ENCODE measurements at places on chromosomes 6 and 20. TPM values are rescaled to one million over a fixed set of nuclear protein-coding genes. Genes with fewer than 3 reads are reported as not detected.

ZNF165 gene
- total RNA-seq: 1.2 TPM

TFAP2C gene
- not detected for total RNA-seq

PNPLA1 gene
- not detected for total RNA-seq

LKAAEAR1 gene
- total RNA-seq: not detected

SLC32A1 gene
- not detected for total RNA-seq

OXT gene
- total RNA-seq: 1.8 TPM

DNAH8 gene
- total RNA-seq: not detected

EYS gene
- not detected for total RNA-seq

SRC gene
- 6.0 TPM for total RNA-seq

PPIL6 gene
- 0.27 TPM for total RNA-seq

- H3K4me1 ChIP-seq: no peaks in the 10 kb centered on the region
- H3K27me3 ChIP-seq: no peaks in the 10 kb centered on the region
- no peak overlapping the region for H3K4me3 ChIP-seq
Observed at GRCh38 chr6:8336406-8337057, 98.8 kb downstream of the SLC35B3 start.

- no peak for DNase-seq
- no peaks in the 10 kb centered on the region for H3K36me3 ChIP-seq
- peak overlapping the region; percentile 99 for H3K4me3 ChIP-seq
- peaks cover 23% of the 10 kb centered on the region for H3K4me1 ChIP-seq
- no peaks in the 10 kb centered on the region for H3K27me3 ChIP-seq
Observed at GRCh38 chr20:63980317-63980805, 571 bp upstream of the PRPF6 start.

- DNase-seq: no peak
- peaks cover 22% of the 10 kb centered on the region for H3K4me1 ChIP-seq
- H3K4me3 ChIP-seq: no peak overlapping the region
- H3K27me3 ChIP-seq: no peaks in the 10 kb centered on the region
- no peaks in the 10 kb centered on the region for H3K36me3 ChIP-seq
Observed at GRCh38 chr6:360349-360748, 31.2 kb upstream of the IRF4 start.

DNA sequence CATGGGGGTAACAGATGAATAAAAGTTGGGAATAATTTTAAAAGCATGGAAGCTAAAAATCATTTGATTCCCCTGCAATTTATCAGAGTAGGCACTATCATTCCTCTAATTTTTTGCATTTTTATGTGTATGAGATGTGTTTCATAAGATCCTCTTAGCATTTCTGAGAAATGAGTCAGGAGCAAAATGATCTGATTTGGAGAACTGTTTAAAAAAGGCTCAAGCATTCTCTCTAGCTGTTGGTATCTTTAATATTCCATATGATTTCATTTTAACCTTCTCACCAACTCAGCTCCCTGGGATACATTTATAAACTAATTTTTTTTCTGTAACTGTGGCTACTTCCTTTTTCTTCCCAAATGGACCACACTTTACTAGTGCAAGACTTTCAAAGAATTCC is 60.9 kb downstream of the MCHR2 start:
- no peak for DNase-seq
- no peaks in the 10 kb centered on the region for H3K27me3 ChIP-seq
- no peaks in the 10 kb centered on the region for H3K4me1 ChIP-seq
- no peak overlapping the region for H3K4me3 ChIP-seq

GRCh38 chr6:49453221-49453620 is 9.8 kb downstream of the MMUT start:
- H3K36me3 ChIP-seq: peaks cover 41% of the 10 kb centered on the region
- H3K4me3 ChIP-seq: no peak overlapping the region
- peaks cover 14% of the 10 kb centered on the region for H3K4me1 ChIP-seq
- H3K27me3 ChIP-seq: no peaks in the 10 kb centered on the region

GRCh38 chr6:37615564-37616340 is 81.9 kb downstream of the MDGA1 start:
- peaks cover 6% of the 10 kb centered on the region for H3K4me1 ChIP-seq
- no peaks in the 10 kb centered on the region for H3K27me3 ChIP-seq
- no peak overlapping the region for H3K27ac ChIP-seq

GRCh38 chr6:6900569-6901204 is 207.1 kb upstream of the RREB1 start:
- H3K27me3 ChIP-seq: no peaks in the 10 kb centered on the region
- H3K4me1 ChIP-seq: no peaks in the 10 kb centered on the region
- no peak overlapping the region for H3K4me3 ChIP-seq
- no peak for DNase-seq
- H3K36me3 ChIP-seq: no peaks in the 10 kb centered on the region

- DNase-seq: no peak
- no peaks in the 10 kb centered on the region for H3K4me1 ChIP-seq
- H3K27ac ChIP-seq: no peak overlapping the region
- no peaks in the 10 kb centered on the region for H3K27me3 ChIP-seq
- no peaks in the 10 kb centered on the region for H3K36me3 ChIP-seq
- H3K4me3 ChIP-seq: no peak overlapping the region
Observed at GRCh38 chr20:57891014-57891413, 181.2 kb upstream of the PMEPA1 start.

DNA sequence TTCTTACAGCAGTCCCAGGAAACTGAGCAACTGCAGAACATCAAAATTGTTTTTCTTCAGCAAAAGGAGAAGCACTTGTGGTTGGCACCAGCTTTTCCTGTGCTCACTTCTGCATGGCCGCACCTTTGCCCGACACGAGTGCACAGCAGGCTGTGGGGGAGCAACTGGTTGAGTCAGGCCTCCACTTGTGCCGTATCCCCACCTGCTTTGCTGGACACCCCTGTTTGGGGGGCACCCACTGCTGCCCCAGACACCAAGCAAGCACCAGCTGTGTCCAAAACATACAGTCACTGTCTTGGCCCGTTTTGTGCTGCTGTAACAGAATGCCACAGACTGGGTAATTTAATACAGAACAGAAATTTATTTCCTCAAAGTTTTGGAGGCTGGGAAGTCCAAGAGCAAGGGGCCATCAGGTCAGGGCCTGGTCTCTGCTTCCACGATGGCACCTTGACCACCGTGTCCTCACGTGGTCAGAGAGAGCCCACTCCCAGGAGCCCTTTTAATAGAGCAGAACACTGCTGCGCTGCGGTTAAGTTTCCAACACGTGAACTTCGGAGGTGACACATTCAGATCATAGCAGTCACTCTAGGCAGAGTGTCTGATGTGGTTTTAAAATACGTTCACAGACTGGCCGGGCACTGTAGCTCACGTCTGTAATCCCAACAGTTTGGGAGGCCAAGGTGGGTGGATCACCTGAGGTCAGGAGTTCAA is 8.7 kb upstream of the GMEB2 start:
- H3K27ac ChIP-seq: no peak overlapping the region
- no peak overlapping the region for H3K4me3 ChIP-seq
- no peak for DNase-seq
- H3K27me3 ChIP-seq: no peaks in the 10 kb centered on the region
- H3K36me3 ChIP-seq: no peaks in the 10 kb centered on the region

GRCh38 chr6:41707565-41708200 is 27.7 kb downstream of the TFEB start:
- no peaks in the 10 kb centered on the region for H3K27me3 ChIP-seq
- H3K4me1 ChIP-seq: no peaks in the 10 kb centered on the region
- no peak overlapping the region for H3K4me3 ChIP-seq
- no peaks in the 10 kb centered on the region for H3K36me3 ChIP-seq

DNA sequence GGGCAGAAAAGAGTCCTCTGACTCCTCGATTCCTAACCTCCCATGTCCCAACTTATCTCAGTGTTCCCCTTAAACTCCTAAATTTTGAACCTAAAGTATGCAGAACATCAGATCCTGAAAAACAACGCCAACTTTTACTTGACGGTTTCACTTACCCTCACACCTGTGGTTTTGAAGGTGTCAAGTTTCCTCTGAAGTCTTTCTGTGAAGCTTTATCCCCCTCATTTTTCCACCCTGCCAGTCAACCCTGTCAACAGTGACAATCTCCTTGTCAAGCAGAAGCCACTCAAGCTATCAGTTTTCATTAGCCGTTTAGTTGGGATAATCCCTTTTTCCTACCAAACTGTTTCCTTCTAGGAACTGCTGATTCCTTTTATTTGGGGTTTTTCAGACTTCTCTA is 245.4 kb upstream of the PREP start:
- no peak overlapping the region for H3K27ac ChIP-seq
- no peaks in the 10 kb centered on the region for H3K4me1 ChIP-seq
- H3K36me3 ChIP-seq: no peaks in the 10 kb centered on the region
- H3K4me3 ChIP-seq: no peak overlapping the region

GRCh38 chr6:84123186-84123585 is 89.6 kb downstream of the MRAP2 start:
- H3K27ac ChIP-seq: no peak overlapping the region
- H3K4me3 ChIP-seq: no peak overlapping the region
- no peaks in the 10 kb centered on the region for H3K27me3 ChIP-seq

- DNase-seq: no peak
- H3K4me1 ChIP-seq: no peaks in the 10 kb centered on the region
- H3K36me3 ChIP-seq: no peaks in the 10 kb centered on the region
- H3K27ac ChIP-seq: no peak overlapping the region
Observed at GRCh38 chr6:49849213-49849907, 17.0 kb downstream of the CRISP1 start.

- no peaks in the 10 kb centered on the region for H3K36me3 ChIP-seq
- H3K4me3 ChIP-seq: no peak overlapping the region
- H3K27me3 ChIP-seq: no peaks in the 10 kb centered on the region
- no peak overlapping the region for H3K27ac ChIP-seq
- no peak for DNase-seq
Observed at GRCh38 chr6:155227046-155227445, 36.8 kb upstream of the CLDN20 start.

GRCh38 chr6:125262016-125263013 is 39.5 kb downstream of the HDDC2 start:
- H3K4me3 ChIP-seq: no peak overlapping the region
- no peaks in the 10 kb centered on the region for H3K27me3 ChIP-seq
- H3K36me3 ChIP-seq: no peaks in the 10 kb centered on the region
- H3K27ac ChIP-seq: no peak overlapping the region
- DNase-seq: peak; percentile 9

- H3K4me1 ChIP-seq: no peaks in the 10 kb centered on the region
- H3K27me3 ChIP-seq: no peaks in the 10 kb centered on the region
- H3K36me3 ChIP-seq: no peaks in the 10 kb centered on the region
- no peak for DNase-seq
- H3K4me3 ChIP-seq: no peak overlapping the region
Observed at GRCh38 chr6:54864272-54864671, 17.7 kb downstream of the FAM83B start.
